ENCODE measurements at places on chromosomes 6 and 20.

GRCh38 chr20:45358282-45359068, 4.5 kb upstream of the SYS1 start:
- peak; percentile 98 for DNase-seq

GRCh38 chr6:70180901-70181599, 121.8 kb downstream of the COL9A1 start:
- DNase-seq, result no peak

DNA sequence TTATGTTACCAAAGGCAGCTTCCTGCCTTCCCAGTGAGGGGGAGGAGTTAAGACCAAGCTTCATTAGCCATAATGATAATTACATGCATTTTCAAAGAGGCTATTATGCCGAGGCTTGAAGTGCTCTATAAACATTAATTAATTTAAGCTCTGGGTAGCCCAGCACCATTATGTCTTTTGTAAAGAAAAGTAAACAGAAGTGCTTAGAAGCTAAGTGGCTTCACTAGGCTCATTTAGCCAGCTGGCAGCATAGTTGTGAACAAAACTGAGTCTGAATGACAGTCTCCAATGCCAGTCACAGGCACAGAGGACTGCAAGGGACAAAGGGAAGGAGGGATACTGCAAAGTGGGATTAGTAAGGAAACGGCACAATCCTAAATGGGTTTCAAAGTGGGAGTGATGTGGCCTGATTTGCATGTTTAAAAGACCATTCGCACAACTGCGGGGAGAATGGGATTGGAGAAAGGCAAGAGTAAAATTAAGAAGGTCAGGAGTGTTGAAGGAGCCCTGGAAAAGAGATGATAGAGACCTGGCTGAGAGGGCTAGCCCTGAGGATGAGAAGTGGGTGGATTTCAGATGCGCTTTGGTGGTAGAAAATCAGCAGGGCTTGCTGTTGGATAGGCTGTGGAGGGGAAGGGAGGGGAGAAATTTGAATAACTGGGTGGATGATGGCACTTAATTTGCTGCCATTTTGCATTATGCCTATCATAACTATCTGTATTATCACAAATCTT, 20.1 kb upstream of the ISM1 start:
- no peak for DNase-seq

- DNase-seq, result no peak
Observed at GRCh38 chr6:169445661-169446581, 192.3 kb upstream of the THBS2 start.

DNA sequence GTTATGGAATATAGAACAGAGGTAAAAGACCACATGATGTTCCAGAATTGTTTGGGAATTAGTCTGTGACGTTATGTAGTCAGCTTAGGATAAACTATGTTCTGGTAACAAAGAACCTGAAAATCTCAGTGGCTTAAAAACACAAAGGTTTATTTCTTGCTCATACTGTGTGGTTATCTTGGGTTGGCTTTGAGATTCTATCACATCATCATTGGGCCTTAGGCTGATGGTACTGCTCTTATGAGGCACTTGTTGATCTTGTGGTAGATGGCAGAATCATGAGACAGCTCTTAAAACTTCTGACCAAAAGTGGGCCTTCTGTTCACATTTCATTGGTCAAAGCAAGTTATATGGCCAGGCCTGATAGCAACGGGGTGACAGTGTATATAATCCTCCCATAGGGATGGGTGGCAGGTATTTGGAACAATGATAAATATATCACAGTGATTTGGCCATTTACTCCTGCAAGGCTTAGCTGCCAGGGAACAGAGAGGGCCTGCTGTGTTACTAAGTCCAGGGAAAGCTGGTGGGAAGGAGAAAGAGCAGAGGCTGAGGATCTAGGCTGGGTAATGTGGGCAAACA, 13.5 kb downstream of the DHX35 start:
- DNase-seq, result no peak

GRCh38 chr6:72699159-72699558, 77.3 kb downstream of the KCNQ5 start:
- DNase-seq, result no peak

GRCh38 chr6:122381494-122382265, 17.8 kb upstream of the HSF2 start:
- no peak for DNase-seq

GRCh38 chr6:15516923-15517560, 145.8 kb downstream of the DTNBP1 start:
- no peak for DNase-seq

- DNase-seq, result no peak
Observed at GRCh38 chr6:90274451-90275030, 22.1 kb downstream of the BACH2 start.

DNA sequence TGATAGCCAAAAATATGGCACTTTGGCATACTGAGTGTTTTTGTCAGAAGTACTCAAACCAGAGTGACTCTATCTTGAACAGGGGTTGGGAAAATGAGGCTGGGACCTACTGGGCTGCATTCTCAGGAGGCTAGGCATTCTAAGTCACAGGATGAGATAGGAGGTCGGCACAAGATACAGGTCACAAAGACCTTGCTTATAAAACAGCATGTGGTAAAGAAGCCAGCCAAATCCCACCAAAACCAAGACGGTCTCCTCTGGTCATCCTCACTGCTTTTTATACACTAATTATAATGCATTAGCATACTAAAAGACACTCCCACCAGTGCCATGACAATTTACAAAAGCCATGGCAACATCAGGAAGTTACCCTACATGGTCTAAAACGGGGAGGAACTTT, 985.1 kb downstream of the HACE1 start:
- no peak for DNase-seq

GRCh38 chr6:73308712-73309534, 45.2 kb downstream of the DPPA5 start:
- DNase-seq, result no peak

DNA sequence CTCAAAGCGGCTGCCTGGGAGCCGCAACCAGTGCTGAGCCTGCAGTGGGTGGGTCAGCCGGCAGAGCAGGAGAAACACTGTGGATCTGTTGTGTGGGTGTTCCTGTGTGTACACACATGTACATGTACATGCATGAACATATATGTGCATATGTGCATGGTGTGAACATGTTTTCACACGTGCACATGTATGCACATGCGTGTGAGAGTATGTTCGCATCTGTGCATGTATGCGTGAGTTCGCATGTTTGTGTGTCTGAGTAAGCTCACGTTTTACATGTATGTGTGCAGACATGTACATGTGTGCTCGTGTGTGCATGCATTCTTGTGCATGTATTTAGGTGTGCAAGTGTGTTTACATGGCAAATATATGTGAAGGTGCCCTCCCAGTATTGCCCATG, 302.6 kb downstream of the CDH4 start:
- no peak for DNase-seq
